ENCODE measurements at places on chromosomes 7 and 10.

DNA sequence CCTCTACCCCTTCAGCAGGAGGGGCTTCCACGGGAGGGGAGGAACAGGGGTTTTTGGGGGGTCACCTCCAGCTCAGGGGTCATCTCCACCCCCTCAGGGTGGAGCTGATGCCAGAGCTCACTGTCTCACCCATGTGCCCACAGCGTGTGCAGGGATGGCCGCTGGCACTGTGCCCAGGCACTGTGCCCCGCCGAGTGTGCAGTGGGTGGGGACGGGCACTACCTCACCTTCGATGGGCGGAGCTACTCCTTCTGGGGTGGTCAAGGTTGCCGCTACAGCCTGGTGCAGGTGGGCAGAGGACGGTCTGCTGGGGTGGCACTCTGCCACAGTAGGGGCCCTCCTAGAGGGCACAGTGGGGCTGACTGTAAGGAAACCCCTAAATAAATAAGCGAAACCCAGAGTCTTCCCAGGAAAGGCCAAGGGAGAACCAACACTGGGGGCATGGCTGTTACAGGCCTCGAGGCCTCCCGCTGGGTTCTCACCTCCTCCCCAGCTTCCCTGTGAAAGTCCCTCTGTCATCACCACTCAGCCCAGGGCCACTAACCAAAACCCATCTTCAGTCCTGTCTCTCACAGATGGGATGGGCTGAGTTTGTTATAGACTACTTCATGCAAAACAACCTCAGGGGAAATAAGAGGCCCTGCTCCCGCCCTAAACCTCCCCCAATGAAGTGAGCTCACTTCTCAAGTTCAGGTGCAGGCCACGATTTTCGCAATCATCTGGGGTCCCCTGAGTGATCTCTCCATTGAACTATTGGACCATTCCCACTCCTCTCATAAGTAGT is 7.4 kb upstream of the ZNF467 start:
- DNase-seq, result no peak

GRCh38 chr7:124575176-124575575 is 190.4 kb downstream of the GPR37 start:
- no peak for DNase-seq

DNA sequence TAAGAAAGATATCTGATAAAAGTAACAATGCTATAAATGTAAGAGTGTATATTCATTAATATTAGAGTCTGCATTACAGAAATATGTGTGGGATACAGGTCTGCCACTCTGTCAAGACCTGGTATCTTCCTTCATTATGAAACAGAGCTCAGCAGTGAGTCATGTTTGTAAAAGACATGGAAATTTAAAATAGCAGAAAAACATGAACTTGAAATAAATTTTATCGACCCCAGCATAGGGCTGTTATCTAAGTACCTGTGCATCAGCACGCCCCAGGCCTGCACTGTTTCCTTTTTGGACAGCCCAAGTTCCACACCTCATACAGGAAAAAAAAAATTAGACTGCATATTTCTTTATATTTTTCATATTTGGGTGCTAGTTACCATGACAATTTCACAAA is 58.0 kb upstream of the ZPBP start:
- no peak for DNase-seq

- DNase-seq, result no peak
These were observed 127.9 kb upstream of the STK17A start for GRCh38 chr7:43454936-43455518.

GRCh38 chr7:69932034-69932628 is 333.9 kb downstream of the AUTS2 start:
- DNase-seq, result peak; percentile 59

DNA sequence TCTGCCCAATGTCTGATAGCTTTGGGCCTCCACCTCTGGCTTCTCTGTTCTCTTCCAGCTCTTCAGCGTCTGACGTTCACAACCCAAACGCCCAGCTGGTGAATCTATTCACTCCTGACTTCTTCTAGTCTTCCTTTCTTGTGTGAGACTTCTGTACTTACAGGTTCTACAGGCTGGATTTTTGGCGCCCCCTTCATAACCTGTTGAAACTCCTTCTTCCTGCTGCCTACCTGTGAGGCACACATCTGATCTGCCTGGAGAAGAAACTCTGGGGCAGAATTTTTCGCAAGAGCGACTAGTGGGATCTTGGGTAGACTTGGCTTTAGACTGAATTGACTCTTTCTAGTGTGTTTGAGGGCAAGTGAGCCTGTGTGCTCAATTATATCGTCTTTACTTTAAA is 249.3 kb downstream of the REEP3 start:
- DNase-seq, result no peak

- DNase-seq, result no peak
These were observed 285.9 kb downstream of the ADARB2 start for GRCh38 chr10:1451362-1451888.

GRCh38 chr7:136078630-136079029 is 101.5 kb upstream of the MTPN start:
- no peak for DNase-seq

- no peak for DNase-seq
These were observed 60.1 kb upstream of the PPP2R2D start for GRCh38 chr10:131840788-131841118.

DNA sequence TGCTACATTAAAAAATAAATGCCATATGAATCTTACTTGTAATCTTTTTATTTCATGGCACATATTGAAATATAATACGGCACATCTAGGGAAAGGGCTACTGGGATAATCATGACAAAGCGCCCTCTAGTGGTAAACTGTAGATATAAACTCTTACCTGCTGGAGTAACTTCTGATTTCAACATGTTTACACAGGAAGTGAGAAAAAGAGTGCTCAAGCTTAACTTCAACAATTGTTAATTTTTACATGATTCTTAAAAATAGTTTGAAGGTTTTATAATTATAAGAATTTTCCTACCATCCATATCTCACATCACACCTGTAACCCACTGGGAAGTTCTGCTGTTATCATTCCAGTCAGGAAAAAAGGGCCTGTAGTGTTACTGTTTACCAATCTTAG is 2.0 kb upstream of the HEPACAM2 start:
- peak; percentile 55 for DNase-seq

DNA sequence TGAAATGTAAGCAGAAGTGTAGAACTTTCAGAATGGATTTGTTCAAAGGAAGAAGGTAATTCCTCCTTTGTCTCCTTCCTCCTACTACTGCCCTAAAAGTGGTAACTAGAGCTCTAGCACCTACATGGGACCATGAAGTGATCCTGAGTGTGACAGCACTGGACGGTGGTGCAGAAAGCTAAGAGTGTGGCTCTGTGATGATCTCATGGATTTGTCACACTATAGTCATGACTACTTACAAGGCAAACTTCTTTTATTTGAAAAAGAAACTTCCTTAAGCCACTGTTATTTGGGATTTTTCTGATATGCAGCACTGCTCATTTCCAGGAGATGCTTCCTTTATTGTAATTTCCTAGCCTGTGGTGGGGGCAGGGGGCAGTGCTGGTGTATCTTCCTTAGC is 5.8 kb upstream of the FHIP2A start:
- DNase-seq, result no peak

GRCh38 chr7:77383333-77383740 is 32.8 kb downstream of the GSAP start:
- no peak for DNase-seq

DNA sequence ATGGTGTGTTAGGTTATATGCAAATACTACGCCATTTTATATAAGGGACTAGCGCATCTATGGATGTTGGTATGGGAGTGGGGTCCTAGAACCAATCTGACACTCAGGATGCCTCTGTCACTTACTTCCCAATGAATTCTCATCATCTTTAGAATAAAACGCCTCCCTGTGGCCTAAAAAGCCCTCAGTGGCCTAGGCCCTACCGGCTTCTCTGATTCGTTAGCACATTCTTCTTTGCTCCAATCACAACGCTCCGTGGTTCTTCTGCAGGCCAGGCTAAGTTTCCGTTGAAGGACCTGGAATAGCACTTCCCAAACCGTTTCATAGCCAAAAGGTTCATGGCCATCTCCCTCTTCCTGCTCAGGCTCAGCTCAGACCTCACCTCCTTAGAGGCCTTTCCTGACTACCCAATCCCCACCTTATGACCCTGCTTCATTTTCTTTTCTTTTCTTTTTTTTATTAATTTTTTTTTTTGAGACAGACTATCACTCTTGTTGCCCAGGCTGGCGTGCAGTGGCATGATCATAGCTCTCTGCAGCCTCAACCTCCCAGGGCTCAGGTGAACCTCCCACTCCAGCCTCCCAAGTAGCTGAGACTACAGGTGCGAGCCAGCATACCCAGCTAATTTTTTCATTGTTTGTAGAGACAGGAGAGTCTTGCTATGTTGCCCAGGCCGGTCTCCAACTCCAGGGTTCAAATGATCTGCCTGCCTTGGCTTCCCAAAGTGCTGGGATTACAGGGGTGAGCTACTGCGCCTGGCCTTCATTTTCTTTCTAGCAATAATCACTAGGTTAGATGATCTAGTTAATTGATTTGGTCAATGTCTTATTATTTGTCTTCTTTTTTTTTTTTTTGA is 24.5 kb upstream of the YWHAG start:
- no peak for DNase-seq

GRCh38 chr10:75110006-75110632 is 1.3 kb upstream of the SAMD8 start:
- DNase-seq, result no peak

DNA sequence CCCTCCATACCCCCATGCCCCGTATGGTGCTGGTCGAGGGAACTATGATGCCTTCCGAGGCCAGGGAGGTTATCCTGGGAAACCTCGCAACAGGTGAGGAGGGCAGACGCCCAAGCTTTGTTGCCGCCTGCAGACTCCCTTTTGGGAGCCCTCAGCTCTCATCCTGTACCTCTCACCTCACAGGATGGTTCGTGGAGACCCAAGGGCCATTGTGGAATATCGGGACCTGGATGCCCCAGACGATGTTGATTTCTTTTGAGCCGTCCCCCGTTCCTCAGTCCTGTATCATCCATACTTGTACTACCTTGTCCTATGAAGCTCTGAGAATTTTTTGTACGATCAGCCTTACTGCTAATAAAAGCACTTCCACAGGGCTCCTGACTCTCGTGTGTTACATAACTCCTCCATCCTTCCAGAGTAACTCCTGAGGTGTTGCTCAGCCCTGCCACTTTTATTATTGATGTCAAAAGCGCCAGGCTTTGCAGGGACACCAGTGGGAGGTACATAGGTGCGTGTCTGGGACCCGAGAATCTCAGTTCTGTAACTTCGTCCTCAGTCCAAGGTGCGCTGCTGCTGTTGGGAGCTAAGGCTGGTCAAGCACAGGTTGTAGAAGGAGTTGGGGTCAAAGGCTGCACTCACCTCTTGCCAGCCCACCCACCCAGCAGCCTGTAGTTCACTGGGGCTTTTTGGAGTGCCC is 1.1 kb downstream of the UFSP1 start:
- DNase-seq, result no peak

DNA sequence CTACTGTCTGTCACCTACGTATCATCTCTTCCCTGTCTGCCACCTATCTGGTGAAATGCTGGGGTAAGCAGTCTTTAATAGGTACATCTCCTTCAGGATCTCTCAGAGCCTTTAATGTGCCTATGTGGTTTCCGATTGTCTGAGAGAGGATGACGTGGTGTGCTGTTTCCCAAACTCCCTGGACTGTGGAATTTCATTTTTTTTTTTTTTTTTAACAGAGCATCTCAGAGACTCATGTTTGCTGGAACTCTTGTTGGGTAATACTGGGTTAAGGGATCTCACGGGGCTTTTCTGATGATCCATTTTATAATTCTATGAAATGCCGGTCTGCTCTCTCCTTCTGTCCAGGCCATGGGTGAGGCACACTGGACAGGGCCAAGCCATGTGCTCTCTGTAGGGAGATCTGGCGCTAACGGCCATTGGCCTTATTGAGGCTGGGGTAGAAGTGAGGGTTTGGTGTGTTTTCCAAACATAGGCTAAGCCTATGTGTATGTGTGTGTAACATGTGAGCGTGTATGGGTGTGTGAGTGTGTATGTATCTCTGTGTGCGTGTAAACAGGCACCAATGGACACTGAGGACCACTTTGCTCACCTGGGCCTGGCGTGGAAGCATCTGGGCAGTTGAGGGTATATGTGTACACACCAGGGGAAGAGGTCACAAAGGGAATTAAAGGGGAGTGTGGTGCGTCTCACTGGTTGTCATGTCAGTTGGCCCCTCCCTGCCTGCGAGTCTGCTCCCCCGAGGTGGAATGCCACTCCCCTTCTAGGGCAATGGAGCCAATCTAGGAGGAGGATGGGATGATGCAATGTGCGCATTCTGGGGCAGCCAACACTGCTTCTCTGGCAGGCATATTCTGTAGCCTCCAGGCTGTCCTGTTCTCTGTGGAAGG is 7.8 kb downstream of the ADRA2A start:
- DNase-seq, result no peak
